ENCODE measurements at places on chromosomes 5 and 9.

- DNase-seq = no peak
These were observed 146.0 kb upstream of the FBXL7 start for GRCh38 chr5:15354021-15354420.

- DNase-seq = no peak
These were observed 190.3 kb downstream of the WDR70 start for GRCh38 chr5:37569466-37569865.

GRCh38 chr9:5617749-5618148 lies 11.2 kb upstream of the RIC1 start:
- no peak for DNase-seq

GRCh38 chr9:120938851-120939250 lies 12.3 kb upstream of the TRAF1 start:
- no peak for DNase-seq

DNA sequence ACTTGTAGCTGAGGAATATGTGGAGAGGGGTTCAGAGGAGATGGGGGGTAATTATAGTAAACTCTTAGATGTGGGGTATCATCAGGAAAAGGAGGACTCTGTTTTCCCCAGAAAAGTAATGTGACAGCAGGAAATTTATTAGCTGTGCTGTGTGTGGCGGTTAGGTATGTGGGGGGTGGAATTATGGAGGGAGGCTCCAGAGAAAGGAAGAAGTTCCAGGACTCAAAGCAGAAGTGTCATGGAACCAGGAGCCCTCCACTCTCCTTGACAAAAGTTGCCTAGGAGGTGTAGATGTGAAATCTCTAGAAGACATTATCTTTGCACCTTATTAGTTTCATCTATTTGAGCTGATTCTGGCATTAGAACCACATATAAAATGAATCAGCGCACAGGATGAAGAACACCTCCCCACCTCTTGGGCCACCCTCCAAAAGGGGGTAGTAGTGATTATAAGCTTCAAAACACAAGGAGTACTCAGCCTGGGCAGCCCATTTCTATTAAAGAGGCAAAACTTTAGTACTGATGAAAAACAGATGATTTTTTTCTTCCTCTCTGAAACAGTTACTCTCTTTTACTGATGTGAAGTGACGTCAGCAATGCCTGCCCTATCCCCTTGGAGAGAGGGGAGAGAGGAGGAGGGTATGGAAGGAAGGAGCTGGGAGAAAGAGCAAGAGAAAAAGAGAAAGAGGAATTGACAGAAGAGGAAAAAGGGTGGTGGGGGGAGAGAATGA lies 18.2 kb downstream of the NR2F1 start:
- DNase-seq = no peak

GRCh38 chr5:42840842-42841567 lies 29.3 kb upstream of the SELENOP start:
- DNase-seq = no peak

GRCh38 chr9:125884218-125884595 lies 137.0 kb downstream of the PBX3 start:
- DNase-seq = no peak

- no peak for DNase-seq
These were observed 18.5 kb downstream of the SLC12A7 start for GRCh38 chr5:1093361-1093760.

DNA sequence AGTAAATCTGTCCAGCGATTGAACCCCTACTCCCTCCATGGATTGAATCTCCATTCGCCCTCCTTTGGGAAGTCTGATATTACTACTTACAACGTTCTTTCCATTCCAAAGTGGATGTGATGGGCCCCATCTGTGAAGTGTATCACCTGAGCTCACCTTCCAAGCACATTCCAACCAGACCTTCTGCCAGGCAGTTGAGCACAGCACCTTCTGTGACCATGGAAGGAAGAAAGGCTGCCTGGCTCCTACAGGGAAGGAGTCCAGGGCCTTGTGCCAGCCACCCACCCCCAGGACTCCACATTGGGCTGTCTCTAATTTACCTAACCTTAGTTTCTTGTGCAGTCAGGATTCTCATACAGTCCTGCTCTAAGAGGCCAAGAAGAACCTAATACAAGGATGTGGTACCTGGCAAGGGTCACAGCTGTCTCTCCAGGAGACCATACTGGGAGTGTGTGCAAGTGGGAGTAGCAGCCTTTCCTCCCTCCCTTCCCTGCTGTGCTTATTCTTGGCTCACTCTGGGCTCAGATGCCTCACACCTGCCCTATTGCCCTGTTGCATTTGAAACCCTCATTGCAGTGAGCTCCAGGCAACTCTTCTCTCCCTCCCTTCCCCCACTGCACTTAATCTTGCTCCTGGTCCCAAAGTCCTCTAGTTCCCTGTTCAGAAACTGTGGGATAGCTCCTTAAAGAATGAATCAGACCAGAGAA lies 116.1 kb downstream of the NRG2 start:
- DNase-seq = no peak

DNA sequence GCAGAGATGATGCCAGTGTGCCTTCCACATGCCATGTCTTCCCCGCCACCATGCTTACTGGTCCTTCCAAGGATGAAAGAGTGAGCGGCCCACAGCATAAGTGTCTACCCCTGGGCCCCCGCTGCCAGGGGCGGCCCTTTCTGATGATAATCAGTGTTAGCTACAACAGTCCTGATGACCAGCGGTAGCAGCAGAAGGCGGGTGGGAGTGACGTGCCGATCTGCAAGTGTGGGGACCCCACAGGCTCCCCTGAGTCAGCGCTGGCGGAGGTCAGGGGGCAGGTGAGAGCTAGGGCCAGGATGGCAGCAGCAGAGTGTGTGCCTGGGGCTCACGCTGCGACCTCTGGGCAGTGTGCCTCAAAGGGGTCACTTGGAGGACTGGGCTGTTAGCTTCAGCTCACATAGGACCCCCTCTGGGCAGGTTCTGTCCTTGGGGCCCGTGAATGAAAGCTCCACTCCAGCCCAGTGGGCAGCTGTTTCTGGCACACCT lies 80.4 kb downstream of the HMCN2 start:
- DNase-seq = no peak

DNA sequence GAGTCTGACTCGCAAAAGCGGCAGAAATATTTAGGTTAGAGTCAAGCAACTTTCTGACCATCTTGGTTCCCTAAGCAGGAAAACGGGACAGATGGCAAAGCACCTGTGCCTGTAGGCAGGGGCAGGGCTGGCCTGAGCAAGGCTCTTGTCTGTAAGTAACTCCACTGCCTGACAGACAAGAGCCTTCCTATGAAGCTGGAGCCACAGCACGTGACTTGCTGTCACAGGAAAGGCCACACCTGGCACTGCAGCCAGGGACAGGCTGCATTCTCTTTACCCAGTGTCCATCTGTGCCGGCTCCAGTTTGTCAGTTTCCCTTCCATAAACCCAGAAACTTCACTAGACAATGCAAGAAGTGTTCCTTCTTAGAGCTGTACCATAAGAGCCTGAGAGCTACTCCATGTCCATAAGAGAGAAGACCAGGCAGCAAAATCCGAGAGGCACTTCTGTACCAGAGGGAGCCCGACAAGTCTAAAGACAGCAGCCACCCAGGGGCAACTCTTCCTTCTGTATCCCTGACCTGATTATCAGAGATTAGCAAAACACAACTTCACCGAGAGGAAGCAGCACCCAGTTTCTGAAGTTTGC lies 78.1 kb downstream of the GPR21 start:
- no peak for DNase-seq

DNA sequence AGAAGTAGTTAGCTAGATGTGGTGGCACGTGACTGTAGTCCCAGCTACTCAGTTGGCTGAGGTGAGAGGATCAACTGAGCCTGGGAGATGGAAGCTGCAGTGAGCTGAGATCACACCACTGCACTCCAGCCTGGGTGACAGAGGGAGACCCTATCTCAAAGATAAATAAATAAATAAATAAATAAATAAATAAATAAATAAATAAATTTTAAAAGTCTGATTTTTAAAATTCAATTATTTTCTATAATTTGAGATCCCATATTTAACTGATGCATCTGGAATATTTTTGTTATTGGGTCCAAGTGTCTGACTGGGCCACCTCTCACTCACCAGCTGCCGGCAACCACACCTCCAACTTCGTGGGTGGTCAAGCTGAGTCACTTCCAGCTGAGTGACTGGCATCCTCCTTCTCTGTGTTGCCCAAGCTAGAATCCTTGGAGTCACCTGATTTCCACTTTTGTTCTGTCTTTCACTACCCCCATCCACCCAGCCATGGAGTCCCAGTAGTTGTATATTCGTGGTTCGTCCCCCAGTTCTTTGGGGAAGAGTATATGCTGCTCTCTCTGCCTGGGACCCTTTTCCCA lies 70.9 kb downstream of the EGFLAM start:
- no peak for DNase-seq

- no peak for DNase-seq
These were observed at the start of gene SMIM32 for GRCh38 chr5:136192526-136193321. TSS of gene SMIM32 (minus strand) at chr5:136193162. CDS start at chr5:136192524, 638 bp downstream.

DNA sequence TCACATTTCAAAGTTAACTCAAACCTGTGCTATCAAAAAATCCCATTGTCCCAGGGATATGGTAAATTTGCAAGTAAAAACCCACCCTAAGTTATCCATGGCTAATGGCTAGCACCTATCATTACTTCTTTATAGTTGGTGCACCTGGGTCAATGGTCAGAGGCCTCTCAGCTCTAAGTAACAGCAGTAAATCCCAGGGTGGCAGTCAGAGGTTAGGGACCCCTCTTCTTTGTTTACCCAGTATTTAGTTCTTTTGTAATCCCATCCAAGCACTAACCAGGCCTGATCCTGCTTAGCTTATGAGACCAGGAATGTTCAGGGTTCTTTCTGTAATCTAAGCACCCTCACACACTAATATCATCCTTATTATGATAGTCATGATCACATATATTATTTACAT lies 52.1 kb upstream of the WWC1 start:
- DNase-seq = no peak

- no peak for DNase-seq
These were observed 10.5 kb upstream of the SHB start for GRCh38 chr9:38079461-38080031.

DNA sequence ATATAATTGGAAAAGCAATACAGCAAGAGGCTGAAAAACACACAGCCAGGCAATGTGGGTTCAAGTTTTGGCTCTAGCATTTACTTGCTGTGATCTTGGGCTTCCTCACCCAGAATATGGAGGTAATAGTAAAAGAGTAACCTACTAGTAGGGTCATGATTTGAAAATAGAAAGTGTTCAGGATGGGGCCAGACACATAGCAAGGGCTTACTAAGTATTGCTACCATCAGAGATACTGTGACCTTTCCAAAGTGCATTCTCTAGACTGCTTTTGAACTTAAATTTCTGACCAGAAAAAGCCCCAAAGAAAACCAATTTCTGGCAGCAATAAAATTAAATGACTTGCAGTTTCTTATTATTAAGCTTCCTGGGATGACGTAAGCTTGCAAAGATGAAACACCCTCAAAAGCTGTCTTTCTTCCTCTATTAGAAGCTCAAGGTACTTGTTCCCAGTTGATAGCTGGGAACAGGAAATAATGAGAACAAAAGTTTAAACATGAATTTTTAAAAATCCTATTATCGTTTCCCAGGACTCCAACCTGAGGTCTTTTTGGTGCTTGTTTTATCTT lies 20.3 kb downstream of the SLC45A2 start:
- DNase-seq = no peak

DNA sequence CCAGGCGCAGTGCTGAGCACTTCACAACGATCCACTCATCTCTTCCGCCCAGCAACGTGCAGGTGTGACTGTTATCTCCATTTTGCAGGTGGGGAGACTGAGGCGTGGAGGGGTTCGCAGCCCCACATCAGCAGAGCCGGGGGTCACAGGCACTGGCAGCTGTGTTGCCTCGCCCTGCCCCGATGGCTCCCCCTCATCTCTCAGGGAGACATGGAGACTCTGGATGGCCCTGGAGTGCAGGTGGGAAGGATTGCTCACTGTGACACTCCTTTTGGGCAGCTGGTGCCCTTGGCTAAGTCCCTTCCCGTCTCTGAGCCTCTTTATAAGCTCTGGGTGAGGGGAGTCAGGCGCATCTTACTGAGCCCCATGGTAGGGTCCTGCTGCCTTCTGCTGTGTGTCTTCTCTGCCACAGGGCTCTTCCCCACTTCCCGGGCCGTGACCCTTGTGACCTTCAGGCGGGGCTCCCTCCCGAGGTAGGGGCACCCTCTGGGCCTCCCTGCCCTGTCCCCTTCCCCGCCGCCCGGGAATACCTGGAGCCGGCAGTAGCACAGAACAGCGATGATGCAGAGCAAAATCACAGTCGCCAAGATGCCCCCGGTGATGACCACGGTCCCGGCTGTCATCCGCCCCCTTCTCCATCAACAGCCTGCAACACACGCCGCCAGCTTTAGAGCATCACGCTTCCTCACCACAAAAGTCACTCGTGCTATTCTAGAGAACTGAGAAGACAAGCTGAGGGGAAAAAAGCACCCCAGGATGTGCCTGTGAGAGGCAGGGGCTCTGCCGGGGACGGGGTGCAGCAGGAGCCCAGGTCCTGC lies 29.4 kb downstream of the FAM163B start:
- DNase-seq = no peak

GRCh38 chr9:106590759-106591505 lies 272.0 kb upstream of the ZNF462 start:
- DNase-seq = no peak
